Activated naive CD8-positive, alpha-beta T cell treated with anti-CD3 and anti-CD28 coated beads for 36 hours (primary cell): ENCODE measurements at places on chromosomes 12 and 14. TPM values are rescaled to one million over a fixed set of nuclear protein-coding genes. Genes with fewer than 3 reads are reported as not detected.

- DNase-seq = no peak
- H3K4me3 ChIP-seq = no peak overlapping the region
- no peaks in the 10 kb centered on the region for H3K27me3 ChIP-seq
- no peak overlapping the region for H3K27ac ChIP-seq
- peaks cover 7% of the 10 kb centered on the region for H3K4me1 ChIP-seq
Observed at GRCh38 chr12:95100264-95101190, 27.1 kb upstream of the NR2C1 start.

- no peak for DNase-seq
- H3K36me3 ChIP-seq = no peaks in the 10 kb centered on the region
- peaks cover 11% of the 10 kb centered on the region for H3K4me1 ChIP-seq
- H3K4me3 ChIP-seq = no peak overlapping the region
- H3K27ac ChIP-seq = no peak overlapping the region
- no peaks in the 10 kb centered on the region for H3K27me3 ChIP-seq
Observed at GRCh38 chr14:31939934-31940333, 137.2 kb upstream of the ARHGAP5 start.

DNA sequence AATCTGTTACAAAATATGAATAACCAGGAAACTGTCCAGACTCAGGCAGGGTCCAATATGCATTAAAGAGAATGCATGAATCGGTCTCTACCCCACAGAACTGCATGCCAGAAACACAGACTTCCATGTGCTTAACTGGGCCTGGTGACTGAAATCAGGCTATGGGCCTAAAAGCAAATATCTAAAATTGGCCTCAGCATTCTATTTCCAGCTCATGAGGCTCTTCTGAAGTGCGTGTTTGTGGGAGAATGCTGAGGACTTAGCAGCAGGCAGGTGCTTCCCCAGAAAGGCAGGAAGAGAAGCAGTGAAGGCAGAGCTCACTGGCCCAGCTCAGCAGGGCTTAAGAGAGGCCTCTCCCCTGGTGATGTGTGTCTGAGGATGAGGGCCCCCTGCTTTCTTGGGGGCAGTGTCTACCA is 48.5 kb downstream of the ADGRD1 start:
- no peaks in the 10 kb centered on the region for H3K4me1 ChIP-seq
- H3K4me3 ChIP-seq = no peak overlapping the region
- no peak overlapping the region for H3K27ac ChIP-seq
- H3K36me3 ChIP-seq = no peaks in the 10 kb centered on the region
- no peak for DNase-seq

ADSS1 gene
- total RNA-seq = 0.87 TPM

DNA sequence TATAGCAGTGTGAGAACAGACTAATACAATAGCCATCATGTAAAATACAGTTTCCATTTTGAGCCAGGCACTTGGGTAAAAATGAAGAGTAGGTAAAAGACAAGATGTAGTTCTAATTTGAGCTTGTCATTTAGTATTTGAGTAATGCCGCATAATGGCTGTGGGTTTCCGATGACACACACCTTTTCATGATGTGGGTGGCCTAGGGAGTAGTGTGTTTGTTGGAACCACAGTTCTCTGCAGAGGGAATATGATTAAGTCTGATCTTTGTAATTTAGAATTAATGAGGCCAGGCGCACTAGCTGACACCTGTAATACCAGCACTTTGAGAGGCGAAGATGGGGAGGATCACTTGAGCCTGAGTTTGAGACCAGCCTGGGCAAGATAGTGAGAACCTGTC is 61.8 kb downstream of the RCOR1 start:
- peaks cover 30% of the 10 kb centered on the region for H3K4me1 ChIP-seq
- peaks cover 10% of the 10 kb centered on the region for H3K36me3 ChIP-seq
- no peak overlapping the region for H3K4me3 ChIP-seq
- DNase-seq = peak; percentile 8
- no peaks in the 10 kb centered on the region for H3K27me3 ChIP-seq

DNA sequence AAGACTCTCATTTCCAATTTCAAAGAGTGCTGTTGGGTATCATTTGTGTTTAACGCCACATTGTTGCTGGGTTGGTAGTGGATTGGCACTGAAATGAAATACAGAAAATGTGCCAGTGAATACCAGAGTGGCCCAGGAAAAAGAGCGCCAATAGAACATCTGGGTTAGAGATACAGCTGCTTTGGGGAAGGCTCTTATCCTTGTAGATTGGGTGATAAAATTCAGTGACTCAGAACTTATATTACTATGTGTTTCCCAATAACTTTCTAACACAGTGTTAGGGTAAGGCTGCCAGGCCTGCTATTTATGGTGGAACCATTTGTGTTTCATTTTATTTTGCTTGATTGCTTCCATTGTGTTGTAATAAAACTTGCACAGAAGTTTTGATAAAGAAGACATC is 168.2 kb upstream of the SSTR1 start:
- no peak overlapping the region for H3K27ac ChIP-seq
- no peaks in the 10 kb centered on the region for H3K36me3 ChIP-seq
- peaks cover 10% of the 10 kb centered on the region for H3K4me1 ChIP-seq

- H3K27me3 ChIP-seq = no peaks in the 10 kb centered on the region
- peak overlapping the region; percentile 86 for H3K4me3 ChIP-seq
- H3K27ac ChIP-seq = peak overlapping the region; percentile 96
Observed at GRCh38 chr14:101824339-101824727, 62.8 kb downstream of the PPP2R5C start.

GRCh38 chr12:131734336-131735152 is 23.7 kb downstream of the SFSWAP start:
- H3K27ac ChIP-seq = no peak overlapping the region
- no peak overlapping the region for H3K4me3 ChIP-seq
- H3K4me1 ChIP-seq = peaks cover 2% of the 10 kb centered on the region
- DNase-seq = no peak

EPYC gene
- not detected for total RNA-seq

- H3K27ac ChIP-seq = peak overlapping the region; percentile 78
- H3K27me3 ChIP-seq = no peaks in the 10 kb centered on the region
- no peak for DNase-seq
- H3K36me3 ChIP-seq = no peaks in the 10 kb centered on the region
- H3K4me1 ChIP-seq = peaks cover 38% of the 10 kb centered on the region
Observed at GRCh38 chr12:116278667-116279066, 1.2 kb upstream of the MED13L start.
